NCI-H1092 treated with DMSO at 0.1 percent for 48 hours (cell line): ENCODE measurements at places on chromosomes 7 and 10.

DNA sequence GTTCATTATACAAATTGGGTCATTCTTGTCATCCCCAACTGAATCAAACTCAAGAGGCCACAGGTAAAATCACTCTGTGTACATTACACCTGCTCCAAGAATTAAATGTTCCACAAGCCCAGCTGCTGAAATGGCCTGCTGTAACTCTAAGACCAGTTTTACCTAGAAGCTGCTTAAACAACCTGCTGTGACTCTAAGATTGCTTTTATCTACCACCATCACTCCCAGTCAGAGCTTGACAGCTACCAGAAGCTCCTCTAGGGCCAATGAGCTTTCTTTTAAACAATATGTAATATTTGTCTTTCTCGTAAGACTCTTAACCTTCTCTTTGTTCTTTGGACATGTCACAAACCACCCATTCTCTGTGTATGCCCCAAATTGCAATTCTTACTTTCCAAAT is 141.8 kb upstream of the LRGUK start:
- no peak for DNase-seq

DNA sequence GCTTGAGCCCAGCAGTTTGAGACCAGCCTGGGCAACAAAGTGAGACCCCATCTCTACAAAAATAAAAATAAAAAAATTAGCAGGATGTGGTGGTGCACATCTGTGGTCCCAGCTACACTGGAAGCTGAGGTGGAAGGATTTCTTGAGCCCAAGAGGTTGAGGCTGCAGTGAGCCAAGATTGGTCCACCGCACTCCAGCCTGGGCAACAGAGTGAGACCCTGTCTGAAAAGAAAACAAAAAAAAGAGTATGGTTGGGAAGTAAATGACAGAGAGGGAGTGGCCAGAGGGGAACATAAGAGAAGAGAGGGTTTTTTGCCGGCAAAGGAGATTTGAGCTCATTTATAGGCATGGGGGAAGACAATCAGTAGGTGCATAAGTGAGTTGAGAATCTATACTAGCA is 19.7 kb downstream of the PLXDC2 start:
- no peak for DNase-seq

- no peak for DNase-seq
Observed at GRCh38 chr7:112080978-112081377, 125.2 kb downstream of the DOCK4 start.

GRCh38 chr10:930625-931325 is 730 bp downstream of the LARP4B start:
- DNase-seq: no peak

- no peak for DNase-seq
Observed at GRCh38 chr7:132771301-132771730, 195.0 kb upstream of the PLXNA4 start.

DNA sequence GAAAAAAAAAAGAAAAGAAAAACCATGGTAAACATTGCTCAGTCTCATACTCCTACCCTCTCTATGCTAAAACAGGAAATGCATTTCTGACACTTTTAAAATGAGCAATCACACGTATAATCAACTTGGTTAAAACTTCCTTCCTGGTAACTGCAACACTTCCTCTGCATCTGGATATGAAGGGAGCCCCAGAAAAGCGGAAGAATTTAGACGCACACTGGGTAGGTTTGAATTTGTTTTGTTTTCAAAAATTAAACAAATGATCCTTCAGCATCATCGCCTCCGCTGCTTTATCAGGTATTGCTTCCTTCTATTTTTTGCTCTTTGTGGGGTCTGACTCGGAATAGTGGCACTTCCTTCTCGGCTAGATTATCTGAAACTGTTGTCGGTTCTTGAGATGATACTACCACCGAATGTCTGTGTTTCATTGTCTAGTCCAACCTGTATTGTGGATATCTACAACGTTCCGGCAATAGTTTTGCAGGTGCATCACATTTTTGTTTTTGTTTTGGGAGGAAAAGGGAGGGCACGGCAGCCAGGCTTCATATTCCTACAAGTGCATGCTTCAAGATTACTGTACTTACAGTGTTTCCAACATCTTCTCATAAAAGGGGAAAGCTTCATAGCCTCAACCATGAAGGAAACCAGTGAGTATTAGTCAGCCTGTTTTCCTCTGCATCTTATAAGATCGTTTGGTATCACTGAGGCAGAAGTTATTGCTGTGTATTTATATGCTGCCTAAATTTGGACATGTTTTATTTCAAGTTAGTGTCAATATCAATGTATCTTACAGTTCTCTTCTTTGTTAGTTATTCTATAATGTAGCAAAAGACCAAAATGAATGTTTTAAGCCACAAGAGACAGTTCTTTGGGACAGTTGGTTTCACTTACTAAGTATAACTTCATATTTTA is at the start of gene PIK3CG:
Gene PIK3CG, plus strand, starts transcription at position 153 of the 912 bp plus-strand sequence. CDS start 2,280 bp downstream, outside the sequence.
- no peak for DNase-seq

GRCh38 chr7:27179030-27179429 is 4.9 kb upstream of the HOXA10 start:
- no peak for DNase-seq

- no peak for DNase-seq
Observed at GRCh38 chr10:1625079-1625478, 112.2 kb downstream of the ADARB2 start.

- no peak for DNase-seq
Observed at GRCh38 chr7:84271543-84271942, 77.0 kb upstream of the SEMA3A start.

DNA sequence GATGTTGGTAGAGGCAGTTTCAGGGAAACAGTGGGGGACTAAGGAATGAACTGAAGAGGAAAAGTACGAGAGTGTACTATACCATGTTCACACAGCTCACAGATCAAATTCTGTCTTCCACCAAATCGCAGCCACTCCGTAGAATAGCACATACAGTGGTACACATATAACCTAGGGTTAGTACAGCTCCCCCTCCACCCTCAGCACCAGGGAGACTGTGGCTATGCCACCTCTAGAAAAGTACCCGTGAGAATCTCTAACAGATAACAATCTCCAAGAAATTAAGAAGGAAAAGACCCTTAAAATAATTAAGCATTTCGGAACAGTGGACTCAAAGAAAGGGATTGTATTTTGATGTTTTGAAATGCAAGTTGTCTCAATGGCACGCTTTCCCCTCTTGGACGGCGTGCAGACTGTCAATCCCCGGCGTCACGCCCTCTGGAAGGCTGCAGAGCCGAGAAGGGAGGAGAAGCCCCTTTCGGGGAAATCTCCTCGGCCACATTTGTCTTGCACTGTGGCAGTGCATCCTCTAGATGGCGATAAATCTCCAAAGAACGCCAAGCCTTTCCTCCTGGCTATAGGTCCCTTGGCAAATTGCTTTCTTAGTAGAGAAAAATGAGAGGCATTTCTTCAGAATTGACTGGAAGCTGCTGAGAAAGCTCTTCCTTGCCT is 345.0 kb downstream of the REEP3 start:
- DNase-seq: peak; percentile 23

DNA sequence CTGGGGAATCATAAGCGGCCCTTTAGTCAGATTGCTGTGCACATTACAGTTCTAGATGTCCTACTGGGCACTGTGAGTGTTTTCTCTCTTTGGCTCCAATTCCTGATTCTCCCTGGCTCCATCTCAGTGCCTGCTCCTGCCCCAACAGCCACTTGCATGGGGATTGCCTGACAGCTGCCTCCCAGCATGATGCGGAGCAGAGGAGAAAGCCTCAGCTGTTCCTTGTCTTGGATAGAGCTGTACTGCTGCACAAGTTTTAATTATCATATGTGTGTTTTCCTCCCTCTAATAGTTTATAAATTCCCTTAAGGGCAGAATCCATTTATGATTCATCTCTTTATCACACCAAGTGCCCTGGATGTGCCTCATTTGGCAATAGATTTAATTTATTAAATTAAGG is 285.8 kb upstream of the COBL start:
- no peak for DNase-seq

- DNase-seq: no peak
Observed at GRCh38 chr10:132069849-132070182, 4.1 kb downstream of the JAKMIP3 start.

DNA sequence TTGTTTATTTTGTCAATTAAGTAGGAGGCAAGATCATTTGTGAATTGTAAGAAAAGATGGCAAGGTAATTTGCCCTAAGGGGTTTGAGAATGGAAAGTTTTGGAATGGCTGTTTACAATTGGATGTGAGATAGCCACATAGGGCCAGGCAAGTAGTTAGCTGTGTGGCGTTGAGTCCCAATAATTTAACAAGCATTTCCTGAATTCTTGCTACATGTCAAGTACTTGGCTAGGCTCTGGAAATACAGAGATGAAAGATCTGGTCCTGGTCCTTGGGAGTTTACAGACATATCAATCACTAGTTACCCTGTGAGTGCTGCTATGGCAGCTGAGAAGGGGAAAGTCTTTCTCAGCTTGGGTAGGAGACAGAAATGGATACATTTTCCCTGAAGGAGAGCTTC is 401.6 kb downstream of the SUGCT start:
- DNase-seq: no peak

DNA sequence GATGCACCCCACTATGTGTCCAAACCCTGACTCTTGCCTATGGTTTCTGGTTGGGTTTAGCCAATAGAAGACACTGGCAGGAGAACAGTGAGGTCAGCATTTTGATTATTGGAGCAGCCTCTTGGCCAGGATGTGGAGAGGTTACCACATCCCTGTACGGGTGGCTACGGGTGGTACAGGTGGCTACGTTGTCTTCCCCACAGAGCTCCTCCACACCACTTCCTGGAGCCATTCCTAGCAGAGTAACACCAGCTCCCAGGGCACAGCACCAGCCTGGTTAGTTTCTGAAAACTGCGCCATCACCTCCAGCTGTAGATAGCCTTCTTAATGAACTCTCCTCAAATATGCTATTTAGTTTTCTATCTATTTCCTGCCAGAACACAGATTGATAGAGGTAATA is 445.2 kb downstream of the INHBA start:
- DNase-seq: no peak

DNA sequence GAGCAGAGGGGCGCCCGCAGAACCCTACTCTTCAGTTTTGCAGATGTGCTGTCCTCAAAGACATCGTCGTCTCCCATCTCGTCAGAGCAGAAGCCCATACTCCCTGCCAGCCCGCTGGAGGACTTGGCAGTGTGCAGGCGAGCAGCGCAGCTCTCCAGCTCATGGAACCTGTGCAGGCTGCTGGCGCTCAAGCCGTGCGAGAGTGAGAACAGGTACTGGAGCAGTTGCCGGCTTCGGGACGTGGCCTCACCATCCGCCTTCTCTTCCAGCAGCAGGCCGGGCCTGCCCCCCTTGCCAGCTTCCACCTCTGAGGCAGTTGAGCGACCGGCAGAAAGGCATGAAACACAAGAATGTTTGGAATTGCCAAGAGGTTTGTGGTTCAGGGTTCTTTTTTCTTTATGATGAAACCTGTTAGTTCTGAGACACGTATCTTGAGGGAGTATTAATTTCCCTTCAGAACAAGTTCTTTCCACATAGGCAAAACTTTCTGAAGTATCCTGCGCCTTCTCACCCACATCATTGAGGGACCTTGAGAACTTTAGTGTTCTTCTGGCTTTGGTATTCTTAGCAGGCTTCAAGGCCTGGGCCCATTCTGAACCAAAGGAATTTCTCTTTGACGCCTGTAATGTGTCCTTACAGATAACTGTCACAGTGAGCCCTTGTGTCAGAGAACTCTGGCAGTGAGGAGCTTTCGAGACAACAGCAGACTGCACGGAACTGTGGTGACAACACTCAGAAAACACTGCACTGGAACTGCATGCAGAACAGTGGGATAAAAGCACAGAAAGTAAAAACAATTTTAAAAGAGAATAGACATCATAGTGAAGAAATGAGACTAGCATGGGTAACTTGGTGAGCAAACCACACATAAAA is 89.5 kb downstream of the ALOX5 start:
- DNase-seq: no peak
